ENCODE measurements at places on chromosomes 1 and 21.

DNA sequence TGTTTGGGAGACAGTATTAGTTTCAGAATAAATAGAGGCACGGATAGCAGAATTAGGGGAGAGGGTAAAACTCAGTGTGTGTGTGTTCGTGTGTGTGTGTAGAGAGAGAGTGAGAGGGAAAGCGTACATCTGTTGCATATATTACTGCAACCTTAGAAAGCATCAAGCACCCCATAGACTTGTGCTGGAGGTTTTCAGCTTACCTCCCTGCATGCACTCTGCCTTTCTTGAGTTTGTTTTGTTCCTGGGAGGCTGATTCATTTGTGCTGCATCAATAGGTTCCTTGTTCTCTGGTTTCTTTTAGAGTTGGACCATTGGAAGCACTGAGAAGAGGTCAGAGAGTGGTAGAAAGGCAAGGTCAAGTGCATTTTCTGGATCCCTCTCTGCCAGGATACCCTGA lies 104.4 kb upstream of the KCNK1 start:
- no peak for DNase-seq

- peak; percentile 98 for DNase-seq
Observed at GRCh38 chr1:234631721-234632125, 21.7 kb upstream of the IRF2BP2 start.

DNA sequence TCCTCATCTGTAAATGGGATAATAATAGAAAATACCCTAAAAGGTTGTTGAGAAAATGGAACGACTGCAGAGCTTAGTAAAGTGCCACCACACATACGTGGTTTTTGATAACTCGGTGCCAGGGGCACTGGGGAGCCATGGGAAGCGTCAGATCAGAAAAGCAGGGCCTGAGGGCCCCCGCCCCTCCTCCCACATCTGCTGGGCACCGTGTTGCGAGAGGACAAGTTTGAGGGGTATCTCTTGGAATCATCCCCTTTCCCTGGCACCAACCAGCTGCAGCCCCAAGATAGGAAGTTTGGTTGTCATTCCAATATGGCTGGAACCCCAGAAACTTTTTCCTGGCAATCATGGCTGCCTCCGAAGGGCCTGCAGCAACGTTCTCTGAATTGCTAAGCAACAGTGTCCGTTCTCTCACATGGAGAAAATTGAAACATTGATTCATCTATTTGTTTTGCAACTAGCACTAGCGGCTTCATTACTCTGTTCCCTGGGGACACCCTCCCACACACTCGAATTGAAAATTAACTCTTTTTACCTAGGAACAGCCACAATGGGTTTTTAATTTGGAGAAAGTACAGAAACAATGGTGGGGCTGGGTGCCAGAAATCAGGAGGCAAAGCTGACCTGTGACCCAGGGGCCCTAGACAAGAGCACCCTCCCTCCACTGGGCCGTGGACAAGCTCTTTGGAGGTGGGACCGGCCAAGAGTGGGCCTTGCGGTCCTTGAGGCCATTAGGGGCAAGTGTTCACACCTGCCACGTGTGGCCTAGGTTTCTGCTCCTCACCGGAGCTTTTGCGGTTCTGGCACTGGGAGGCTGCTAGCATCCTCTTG lies 190.0 kb upstream of the VAMP3 start:
- peak; percentile 92 for DNase-seq

DNA sequence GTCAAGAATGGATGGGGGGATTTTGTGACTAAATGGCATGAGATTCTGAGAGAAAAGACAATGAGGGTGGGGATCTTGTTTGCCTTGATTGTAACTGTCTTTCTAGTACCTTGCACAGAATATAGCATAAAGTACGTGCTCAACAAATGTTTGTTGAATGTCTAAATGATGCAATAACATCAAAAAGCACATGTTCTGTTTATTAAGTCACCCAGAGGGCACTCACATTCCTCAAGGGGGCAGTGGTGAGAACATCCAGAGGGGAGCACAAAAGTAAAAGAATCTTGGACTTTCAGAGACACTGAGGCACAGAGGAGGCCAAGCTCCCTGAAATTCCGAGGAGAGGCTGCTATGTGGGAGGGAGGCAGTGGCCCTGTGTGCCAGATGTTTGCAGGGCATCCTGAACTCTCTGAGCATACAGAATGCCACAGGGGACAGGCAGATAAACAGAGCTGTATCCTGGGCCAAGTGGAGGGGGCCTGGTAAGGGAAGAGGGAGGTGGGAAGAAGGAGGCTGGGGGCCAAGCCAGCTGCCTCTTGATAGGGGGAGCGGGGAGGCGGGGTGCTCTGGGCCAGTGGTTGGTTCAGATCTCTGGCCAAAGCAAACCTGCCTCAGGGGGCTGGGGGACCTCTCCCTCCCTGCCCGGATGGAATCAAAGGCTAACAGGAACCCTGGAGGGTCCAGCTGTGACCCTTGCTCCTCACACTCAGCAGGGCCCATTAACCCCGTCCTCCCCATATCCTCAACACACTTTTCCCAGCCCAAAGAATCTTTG lies 6.5 kb upstream of the ATP1A2 start:
- peak; percentile 57 for DNase-seq

GRCh38 chr1:204479387-204480136 lies 15.0 kb downstream of the PIK3C2B start:
- no peak for DNase-seq

DNA sequence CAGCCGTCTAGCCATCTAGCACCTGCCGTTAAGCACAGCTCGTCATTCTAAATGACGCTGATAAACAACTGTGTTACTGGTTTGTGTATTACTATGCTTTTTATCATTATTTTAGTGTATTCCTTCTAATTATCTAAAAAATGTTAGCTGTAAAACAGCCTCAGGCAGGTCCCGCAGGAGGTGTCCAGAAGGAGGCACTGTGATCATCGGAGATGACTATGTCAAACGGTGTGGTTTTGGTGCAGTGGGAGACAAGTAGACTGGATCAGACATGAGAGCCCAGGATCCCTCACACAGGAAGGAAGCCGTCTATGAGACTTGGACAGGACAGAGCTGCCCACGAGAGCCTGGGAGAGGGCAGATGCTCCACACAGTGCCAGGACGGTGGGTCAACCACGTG lies 55.3 kb upstream of the COL6A1 start:
- no peak for DNase-seq

DNA sequence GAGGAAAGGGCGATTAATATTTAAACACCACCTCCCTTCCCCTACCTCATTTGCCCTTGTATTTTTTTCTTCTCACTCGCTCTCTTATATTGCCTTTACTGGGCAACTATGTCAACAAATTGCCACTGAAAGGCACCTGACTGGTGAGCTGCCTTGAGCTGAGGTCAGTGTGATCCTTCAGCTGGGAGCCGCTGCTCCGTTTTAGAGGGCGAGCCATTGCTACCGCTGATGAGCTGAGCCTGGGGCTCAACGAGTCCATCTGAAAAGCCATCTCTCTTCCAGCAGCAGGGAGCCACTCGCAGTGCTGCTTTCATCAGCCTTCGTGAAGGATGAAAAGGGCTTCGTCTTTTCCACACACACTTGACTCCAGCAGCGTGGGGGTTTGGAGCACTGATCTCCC lies 108.0 kb upstream of the KIF26B start:
- peak; percentile 38 for DNase-seq
